ENCODE measurements at places on chromosomes 12 and 14. TPM values are rescaled to one million over a fixed set of nuclear protein-coding genes. Genes with fewer than 3 reads are reported as not detected.

DNA sequence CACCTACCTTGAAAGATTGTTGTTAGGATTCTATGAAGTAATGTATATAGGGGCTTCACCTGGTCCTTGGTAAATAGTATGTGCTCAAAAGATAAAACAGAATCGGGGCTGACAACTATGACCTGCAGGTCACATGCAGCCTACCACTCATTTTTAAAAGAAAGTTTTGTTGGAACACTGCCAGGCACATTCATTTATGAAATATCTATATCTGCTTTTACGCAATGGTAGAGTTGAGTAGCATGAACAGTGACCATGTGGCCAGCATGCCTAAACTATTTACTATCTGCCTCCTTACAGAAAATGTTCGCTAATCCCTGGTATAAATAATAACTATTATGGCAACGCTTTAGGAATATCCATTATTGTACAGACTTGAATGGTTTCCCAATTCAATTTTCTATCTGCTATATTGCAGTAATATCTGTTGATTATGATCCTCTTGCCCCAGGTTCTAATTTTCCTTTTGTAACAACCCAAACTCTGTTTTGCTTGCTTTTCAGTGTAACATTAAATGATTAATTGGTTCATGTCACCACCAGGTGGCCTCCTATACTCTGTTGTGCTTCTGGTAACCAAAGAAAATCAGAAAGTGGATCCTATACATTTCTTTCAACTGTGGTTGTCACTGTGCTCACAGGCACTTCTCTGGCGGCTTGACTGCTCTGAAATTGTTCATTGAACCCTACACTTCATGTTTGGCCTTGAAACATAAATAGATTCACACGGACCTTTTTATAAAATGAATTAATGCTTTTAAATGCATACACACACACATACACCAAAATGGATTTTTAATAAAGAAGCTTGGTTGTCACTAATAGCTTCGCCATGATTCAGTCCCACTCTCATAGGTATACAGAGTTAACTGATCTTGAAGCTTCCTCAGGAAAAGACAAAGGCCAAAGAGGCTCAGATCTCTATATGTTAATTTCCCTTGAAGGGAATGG, 227.7 kb upstream of the NPAS3 start:
- no peaks in the 10 kb centered on the region for H3K27me3 ChIP-seq
- no peak overlapping the region for H3K4me3 ChIP-seq
- H3K4me1 ChIP-seq = peaks cover 17% of the 10 kb centered on the region
- no peaks in the 10 kb centered on the region for H3K36me3 ChIP-seq
- no peak overlapping the region for H3K27ac ChIP-seq

GRCh38 chr12:52433501-52434080, 580 bp downstream of the KRT75 start:
- H3K27me3 ChIP-seq = peaks cover 13% of the 10 kb centered on the region
- H3K4me1 ChIP-seq = no peaks in the 10 kb centered on the region
- no peak overlapping the region for H3K27ac ChIP-seq
- DNase-seq = no peak

GRCh38 chr14:75626396-75626795, 34.3 kb downstream of the ERG28 start:
- no peak for DNase-seq
- no peaks in the 10 kb centered on the region for H3K36me3 ChIP-seq
- no peaks in the 10 kb centered on the region for H3K27me3 ChIP-seq
- H3K4me3 ChIP-seq = no peak overlapping the region
- no peak overlapping the region for H3K27ac ChIP-seq

- no peaks in the 10 kb centered on the region for H3K36me3 ChIP-seq
- no peak for DNase-seq
- H3K4me3 ChIP-seq = no peak overlapping the region
- no peaks in the 10 kb centered on the region for H3K27me3 ChIP-seq
- peaks cover 10% of the 10 kb centered on the region for H3K4me1 ChIP-seq
These were observed 39.9 kb downstream of the MYO1H start for GRCh38 chr12:109387425-109388166.

GRCh38 chr14:68079941-68080697, 260.5 kb downstream of the RAD51B start:
- no peaks in the 10 kb centered on the region for H3K36me3 ChIP-seq
- DNase-seq = no peak
- no peak overlapping the region for H3K27ac ChIP-seq
- no peak overlapping the region for H3K4me3 ChIP-seq
- no peaks in the 10 kb centered on the region for H3K27me3 ChIP-seq

- no peaks in the 10 kb centered on the region for H3K36me3 ChIP-seq
- no peaks in the 10 kb centered on the region for H3K4me1 ChIP-seq
- no peak overlapping the region for H3K27ac ChIP-seq
- DNase-seq = no peak
- no peaks in the 10 kb centered on the region for H3K27me3 ChIP-seq
These were observed 45.4 kb downstream of the AEBP2 start for GRCh38 chr12:19484738-19485137.

DNA sequence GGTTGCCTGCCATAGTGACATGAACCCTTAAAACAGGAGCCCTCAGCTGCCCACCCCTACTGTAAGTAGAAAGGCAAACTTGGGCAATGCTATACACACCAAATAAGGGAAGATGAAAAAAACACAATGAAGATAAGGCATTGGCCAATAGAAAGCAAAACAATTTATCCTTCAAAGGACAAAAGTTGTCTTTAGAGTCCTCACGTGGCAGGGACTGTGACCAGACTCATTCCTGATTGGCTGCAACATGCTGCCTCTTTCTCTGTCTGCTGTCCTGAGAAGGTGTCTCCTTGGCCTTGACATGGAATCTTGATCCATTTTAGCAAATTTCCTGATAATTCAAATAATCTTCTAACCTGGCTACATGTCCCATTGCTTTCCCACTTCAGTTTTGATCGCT, 131.9 kb downstream of the GPR135 start:
- no peak for DNase-seq
- peaks cover 24% of the 10 kb centered on the region for H3K36me3 ChIP-seq
- H3K27me3 ChIP-seq = no peaks in the 10 kb centered on the region
- peaks cover 64% of the 10 kb centered on the region for H3K4me1 ChIP-seq
- no peak overlapping the region for H3K4me3 ChIP-seq

- DNase-seq = peak; percentile 66
- H3K27me3 ChIP-seq = no peaks in the 10 kb centered on the region
- peaks cover 46% of the 10 kb centered on the region for H3K4me1 ChIP-seq
These were observed 584 bp downstream of the ACVR1B start for GRCh38 chr12:51951843-51952722.

GRCh38 chr14:70415788-70416187, 1.1 kb downstream of the SYNJ2BP start:
- H3K4me3 ChIP-seq = peak overlapping the region; percentile 82
- no peak overlapping the region for H3K27ac ChIP-seq
- no peaks in the 10 kb centered on the region for H3K27me3 ChIP-seq
- DNase-seq = no peak
- peaks cover 3% of the 10 kb centered on the region for H3K36me3 ChIP-seq

DNA sequence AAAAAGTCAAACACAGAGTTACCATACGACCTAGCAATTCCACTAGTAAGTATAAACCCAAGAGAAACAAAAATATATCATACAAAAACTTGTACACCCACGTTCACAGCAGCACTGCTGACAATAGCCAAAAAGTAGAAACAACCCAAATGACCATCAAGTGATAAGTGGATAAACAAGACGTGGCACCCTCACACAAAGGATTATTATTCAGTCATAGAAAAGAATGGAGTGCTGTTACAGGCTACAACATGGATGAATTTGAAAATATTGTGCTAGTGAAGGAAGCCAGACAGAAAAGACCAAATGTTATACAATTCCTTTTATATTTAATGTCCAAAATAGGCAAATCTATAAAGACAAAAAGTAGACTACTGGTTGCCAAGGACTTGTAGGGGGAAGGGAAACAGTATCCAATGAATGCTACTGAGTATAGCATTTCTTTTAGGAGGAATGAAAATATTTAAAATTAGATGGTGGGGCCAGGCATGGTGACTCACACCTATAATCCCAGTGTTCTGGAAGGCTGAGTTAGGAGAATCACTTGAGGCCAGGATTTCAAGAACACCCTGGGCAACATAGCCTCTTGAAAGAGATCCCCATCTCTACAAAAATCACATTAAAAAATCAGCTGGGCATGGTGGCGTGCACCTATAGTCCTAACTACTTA, 41.9 kb downstream of the SPTLC2 start:
- no peaks in the 10 kb centered on the region for H3K27me3 ChIP-seq
- H3K4me1 ChIP-seq = no peaks in the 10 kb centered on the region
- H3K4me3 ChIP-seq = no peak overlapping the region
- H3K27ac ChIP-seq = no peak overlapping the region
- peaks cover 55% of the 10 kb centered on the region for H3K36me3 ChIP-seq
- DNase-seq = no peak

GRCh38 chr12:106134294-106134949, 4.3 kb downstream of the NUAK1 start:
- H3K4me1 ChIP-seq = peaks cover 45% of the 10 kb centered on the region
- DNase-seq = no peak
- H3K27ac ChIP-seq = no peak overlapping the region
- peaks cover 40% of the 10 kb centered on the region for H3K27me3 ChIP-seq

DNA sequence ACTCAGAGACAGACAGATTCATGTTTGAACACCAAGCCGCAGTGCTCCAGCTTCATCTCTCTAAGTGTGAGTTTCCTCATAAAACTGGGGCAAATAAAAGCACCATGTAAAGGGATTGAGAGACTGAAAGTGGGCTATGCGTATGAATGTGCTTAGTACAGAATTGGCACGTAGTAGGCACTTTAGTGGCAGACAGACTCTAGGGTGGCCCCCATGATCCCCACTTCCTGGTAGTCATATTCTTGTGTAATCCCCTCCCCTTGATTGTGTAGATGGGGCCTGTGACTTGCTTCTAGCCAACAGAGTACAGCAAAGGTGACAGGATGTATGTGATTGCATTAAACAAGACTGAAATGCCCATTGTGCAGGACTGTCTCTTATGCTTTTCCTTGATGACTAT, 43.0 kb downstream of the DAO start:
- no peaks in the 10 kb centered on the region for H3K27me3 ChIP-seq
- no peak overlapping the region for H3K4me3 ChIP-seq
- no peaks in the 10 kb centered on the region for H3K36me3 ChIP-seq
- no peak overlapping the region for H3K27ac ChIP-seq

- H3K4me3 ChIP-seq = no peak overlapping the region
- no peak overlapping the region for H3K27ac ChIP-seq
- DNase-seq = no peak
- H3K4me1 ChIP-seq = no peaks in the 10 kb centered on the region
These were observed 326.8 kb downstream of the SYT1 start for GRCh38 chr12:79191391-79191790.

Gene ZBTB42
- total RNA-seq = 13.1 TPM

Gene NANOG
- total RNA-seq = not detected

Gene ENDOU
- not detected for total RNA-seq

Gene LHX5
- not detected for total RNA-seq

Gene DENND5B
- 6.0 TPM for total RNA-seq

Gene KRT76
- total RNA-seq = not detected

Gene TAS2R31
- total RNA-seq = 1.9 TPM
